ENCODE measurements at places on chromosomes 7 and 10. TPM values are rescaled to one million over a fixed set of nuclear protein-coding genes. Genes with fewer than 3 reads are reported as not detected.
A peak's percentile ranks its signal among the peaks of the same experiment; 100 is the strongest.

Gene CDHR3
- 0.10 TPM for total RNA-seq

Gene MYPN
- total RNA-seq: 1.5 TPM

Gene UBE3C
- 76.2 TPM for total RNA-seq

Gene AQP1
- total RNA-seq: 25.9 TPM

Gene ZNF467
- total RNA-seq: not detected

Gene CYP3A4
- total RNA-seq: not detected

Gene GCK
- total RNA-seq: not detected

Gene STYXL1
- 52.3 TPM for total RNA-seq

Gene ZNRF2
- 13.1 TPM for total RNA-seq

Gene ATP5F1C
- 718 TPM for total RNA-seq

DNA sequence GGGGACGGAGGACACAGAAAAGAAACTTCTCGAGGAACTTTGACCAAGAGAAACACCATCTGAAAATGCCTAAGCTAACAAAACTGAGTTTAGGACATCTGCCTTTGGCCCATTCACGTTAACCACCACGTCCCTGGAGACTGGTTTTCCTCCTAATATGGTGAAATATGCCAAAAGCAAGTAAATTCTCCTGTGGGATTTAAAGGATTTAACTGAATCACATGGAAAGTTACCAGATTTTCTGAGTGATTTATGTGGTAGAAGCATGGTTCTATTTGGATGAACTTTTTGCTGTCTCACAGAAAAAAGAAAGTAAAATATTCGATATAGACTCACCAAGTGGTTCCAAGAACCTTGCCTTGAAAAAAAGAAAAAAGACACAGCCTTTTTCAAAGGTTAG is 30.4 kb upstream of the BMPER start:
- peak; percentile 65 for DNase-seq

- no peak for DNase-seq
These were observed 46.4 kb downstream of the PDGFA start for GRCh38 chr7:473211-473734.

GRCh38 chr10:50593523-50594376 is 30.0 kb downstream of the SGMS1 start:
- DNase-seq: no peak

- no peak for DNase-seq
These were observed 437.1 kb downstream of the HTR7 start for GRCh38 chr10:90420637-90421318.

GRCh38 chr10:132401401-132402118 is 4.6 kb downstream of the PWWP2B start:
- DNase-seq: no peak

- DNase-seq: peak; percentile 77
These were observed 73.6 kb downstream of the SNX10 start for GRCh38 chr7:26365077-26365900.

- DNase-seq: no peak
These were observed 19.9 kb downstream of the PPP2R2D start for GRCh38 chr10:131920693-131921092.

GRCh38 chr10:93072225-93072712 is 1.4 kb upstream of the CYP26A1 start:
- DNase-seq: no peak

DNA sequence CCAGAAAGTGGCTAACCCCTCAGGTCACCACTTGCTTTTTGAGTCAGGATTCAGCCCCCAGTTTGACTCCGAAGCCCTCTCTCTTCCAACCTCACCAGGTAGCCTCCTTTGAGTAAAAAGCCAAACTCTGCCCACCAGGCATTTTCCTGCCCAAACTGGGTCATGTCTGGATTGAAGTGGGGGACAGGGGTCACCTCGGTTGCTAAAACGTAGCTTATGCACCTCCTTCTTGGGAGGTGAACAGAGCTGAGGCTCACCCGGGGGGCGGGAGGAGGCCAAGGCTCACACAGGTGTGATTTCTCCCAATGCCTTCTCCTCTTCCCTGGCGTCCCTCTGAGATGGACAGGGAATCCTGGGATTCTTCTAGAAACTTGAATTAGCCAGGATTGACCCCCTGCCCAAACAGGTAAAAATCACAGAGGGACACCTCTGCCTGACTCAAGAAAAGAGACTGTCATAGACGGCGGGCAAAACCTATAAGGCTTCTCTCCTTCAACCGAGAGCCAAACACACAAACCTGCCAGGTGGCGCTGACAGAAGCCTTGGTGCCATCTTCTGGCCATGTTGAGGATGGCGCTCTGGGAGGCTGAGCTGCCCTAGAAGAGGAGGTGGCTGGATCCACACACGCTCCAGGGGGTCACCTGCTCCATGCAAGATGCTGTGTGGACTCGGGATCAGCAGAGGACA is 51.6 kb downstream of the PRLHR start:
- peak; percentile 55 for DNase-seq

DNA sequence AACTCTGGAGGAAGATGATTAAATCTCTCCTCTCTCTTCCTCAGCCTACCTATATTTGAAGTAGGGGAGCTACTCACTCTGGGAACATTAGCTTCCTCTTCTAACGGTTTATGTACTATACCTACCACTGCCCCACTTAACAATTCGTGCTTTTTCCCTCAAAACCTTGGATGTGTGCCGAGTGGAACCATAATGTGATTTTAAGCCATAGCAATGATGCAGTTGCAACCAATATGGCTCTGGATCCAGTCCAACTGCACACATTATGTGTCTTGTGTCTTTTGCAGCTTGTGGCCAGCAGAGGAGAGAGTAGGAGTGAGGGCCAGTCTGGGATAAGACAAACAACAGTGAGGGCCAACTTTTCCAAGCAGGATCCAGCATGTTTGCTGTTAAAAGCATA is 170.7 kb downstream of the GATA3 start:
- no peak for DNase-seq

GRCh38 chr7:109844362-109844761 is 1246.6 kb upstream of the LRRN3 start:
- no peak for DNase-seq

DNA sequence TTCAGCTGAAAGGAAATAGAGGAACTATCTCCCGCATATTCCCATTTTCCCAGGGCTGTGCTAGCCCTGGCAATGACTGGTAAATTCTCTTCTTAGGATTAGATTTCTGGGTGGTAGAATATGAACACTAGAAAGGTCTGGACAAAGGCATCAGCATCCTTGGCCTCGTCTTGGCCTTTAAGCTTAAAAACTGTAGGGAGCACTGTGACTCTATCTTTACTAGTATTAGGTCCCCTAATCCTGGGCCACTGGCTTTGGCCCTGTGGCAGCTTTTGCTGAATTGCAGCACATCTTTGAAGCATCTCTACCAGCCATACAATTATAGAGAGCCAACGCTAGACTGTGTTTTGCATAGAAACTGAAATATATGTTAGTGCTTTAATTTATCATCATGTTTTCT is 41.5 kb upstream of the EBLN1 start:
- DNase-seq: no peak

DNA sequence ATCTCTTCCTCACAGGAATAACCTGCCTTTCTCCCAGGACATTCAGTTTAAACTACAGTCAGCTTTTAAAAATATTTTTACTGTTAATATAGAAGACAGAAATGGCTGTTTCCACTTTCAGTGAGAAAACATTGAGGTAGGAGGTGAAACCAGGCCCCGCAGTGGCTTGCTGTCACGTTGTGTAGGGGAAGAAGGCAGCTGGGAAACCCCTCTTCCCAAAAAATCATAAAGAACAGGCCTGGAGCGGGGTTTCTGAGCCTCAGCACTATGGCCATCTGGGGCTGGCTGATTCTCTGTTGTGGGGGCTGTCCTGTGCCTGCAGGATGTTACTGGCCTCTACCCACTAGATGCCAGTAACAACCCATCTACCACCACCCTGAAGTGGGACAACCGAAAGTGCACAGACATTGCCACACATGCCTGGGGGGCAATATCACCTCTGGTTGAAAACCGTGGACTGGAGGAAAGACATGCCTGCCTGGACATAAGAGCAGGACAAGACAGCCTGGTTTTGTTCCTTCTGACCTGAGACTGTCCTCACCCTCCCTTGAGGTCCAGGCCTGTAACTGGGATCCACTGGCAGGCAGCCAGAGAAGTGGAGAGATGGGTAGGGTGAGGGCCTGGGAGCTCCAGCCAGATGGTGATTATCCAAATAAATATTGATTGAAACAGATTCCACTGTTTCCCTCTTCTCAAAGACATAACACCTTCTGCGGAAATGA is 43.9 kb downstream of the KCNH2 start:
- DNase-seq: no peak

- DNase-seq: no peak
These were observed 511.1 kb upstream of the C7orf33 start for GRCh38 chr7:148079206-148080080.

GRCh38 chr10:70722820-70723424 is 50.6 kb downstream of the ADAMTS14 start:
- DNase-seq: peak; percentile 60

DNA sequence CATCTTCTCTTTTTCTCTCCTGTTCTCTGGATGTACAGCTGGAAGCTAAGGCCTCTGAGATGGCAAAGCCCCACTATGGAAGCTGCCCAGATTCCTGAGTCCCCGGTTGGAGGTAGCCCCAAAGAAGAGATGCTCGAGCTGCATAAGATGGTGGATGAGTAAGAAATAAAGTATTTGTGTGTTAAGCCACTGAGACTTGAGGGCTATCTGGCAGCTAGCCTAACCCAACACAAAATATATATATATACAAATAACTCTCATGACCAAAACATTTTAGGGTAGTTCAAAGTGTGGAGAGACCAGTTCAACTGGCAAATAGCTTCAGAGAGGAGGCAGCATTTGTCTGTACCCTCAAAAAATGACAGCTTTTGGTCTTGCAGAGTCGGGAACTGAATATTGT is 72.4 kb upstream of the PDE1C start:
- DNase-seq: peak; percentile 90

- DNase-seq: no peak
These were observed 21.0 kb downstream of the PPA1 start for GRCh38 chr10:70212277-70212676.

- DNase-seq: no peak
These were observed 4.9 kb upstream of the BLOC1S2 start for GRCh38 chr10:100291356-100291755.

DNA sequence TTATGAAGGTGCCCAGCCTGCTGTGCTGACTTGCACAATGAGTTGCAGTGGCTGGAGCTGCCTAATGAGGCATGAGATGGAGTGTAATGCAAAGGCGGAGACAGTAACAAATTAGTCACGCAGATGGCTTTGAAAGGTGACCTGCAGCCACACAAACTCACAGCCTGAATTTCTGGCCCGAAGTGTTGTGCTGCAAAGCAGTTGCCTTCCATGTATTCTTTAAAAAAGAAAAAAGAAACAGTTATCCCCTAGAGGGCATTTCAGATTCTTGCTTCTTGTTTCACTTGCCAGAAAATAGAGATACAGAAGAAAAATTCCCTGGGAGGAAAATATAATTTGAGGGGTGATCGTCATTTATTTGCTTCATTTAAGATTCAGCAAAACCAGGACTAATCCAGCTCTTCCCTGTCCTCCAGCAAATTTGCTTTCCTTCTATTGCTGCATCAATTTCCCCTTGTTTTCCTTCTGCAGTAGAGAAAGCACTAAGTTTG is 239.9 kb downstream of the ADRA2A start:
- DNase-seq: peak; percentile 17

Measured in A172 (cell line).